Urothelium cell line (cell line): ENCODE measurements at places on chromosomes 12 and 14.

- no peak for DNase-seq
Measured at GRCh38 chr12:123634142-123634561, 523 bp downstream of the GTF2H3 start.

GRCh38 chr12:109099431-109100020 lies 2.1 kb downstream of the UNG start:
- no peak for DNase-seq

- no peak for DNase-seq
Measured at GRCh38 chr12:3173008-3173553, 95.9 kb downstream of the TSPAN9 start.

DNA sequence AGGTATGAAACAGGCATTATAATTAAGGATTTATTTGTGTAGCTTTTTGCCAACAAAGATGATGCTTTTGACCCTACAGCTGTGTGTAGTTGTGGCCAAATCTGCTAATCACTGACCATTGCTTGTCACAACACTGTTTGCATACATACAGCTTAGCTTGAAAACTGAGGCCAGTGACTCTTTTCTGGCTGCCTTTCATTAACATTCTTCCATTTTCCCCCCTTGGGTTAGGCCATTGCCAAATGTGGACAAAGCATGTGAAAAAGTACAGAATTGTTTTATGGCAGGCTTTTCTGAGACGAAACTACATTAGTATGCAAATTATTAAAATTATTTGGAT lies 263.3 kb downstream of the SLC16A7 start:
- no peak for DNase-seq

- DNase-seq: no peak
Measured at GRCh38 chr12:1297206-1297605, 297.2 kb downstream of the FBXL14 start.

DNA sequence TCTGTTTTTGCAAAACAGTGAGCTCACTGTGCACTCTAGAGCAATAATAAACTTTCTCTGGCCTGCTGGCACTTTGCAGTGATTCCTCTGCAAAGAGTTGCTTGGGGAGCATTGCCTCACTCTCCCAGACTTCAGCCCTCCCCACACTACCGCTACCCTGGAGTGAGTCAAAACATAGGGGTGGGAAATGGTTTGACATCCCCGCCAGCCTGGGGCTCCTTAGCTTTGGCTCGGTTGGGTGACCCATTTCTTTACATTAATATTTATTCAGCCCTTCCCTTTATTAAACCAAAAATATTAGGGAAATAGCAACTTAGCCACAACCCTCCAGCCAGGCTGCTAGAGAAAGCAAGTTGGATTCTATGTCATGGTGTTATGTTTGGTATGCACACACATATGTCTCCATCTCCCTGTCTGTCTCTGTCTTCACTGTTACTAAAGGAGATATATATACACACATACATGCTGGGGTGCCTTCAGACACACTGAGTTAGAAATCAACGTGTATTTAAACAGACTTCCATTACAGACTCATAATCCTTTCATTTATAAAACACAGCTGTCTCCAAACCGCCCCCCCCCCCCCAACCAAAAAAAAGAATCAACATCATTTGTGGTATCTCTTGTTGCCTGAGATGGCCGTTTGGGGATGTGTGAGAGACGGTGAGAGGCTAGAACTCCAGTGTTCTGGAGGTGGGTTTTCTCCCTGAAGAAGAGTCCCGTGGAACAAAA lies 3.4 kb upstream of the IRF2BPL start:
- DNase-seq: no peak

DNA sequence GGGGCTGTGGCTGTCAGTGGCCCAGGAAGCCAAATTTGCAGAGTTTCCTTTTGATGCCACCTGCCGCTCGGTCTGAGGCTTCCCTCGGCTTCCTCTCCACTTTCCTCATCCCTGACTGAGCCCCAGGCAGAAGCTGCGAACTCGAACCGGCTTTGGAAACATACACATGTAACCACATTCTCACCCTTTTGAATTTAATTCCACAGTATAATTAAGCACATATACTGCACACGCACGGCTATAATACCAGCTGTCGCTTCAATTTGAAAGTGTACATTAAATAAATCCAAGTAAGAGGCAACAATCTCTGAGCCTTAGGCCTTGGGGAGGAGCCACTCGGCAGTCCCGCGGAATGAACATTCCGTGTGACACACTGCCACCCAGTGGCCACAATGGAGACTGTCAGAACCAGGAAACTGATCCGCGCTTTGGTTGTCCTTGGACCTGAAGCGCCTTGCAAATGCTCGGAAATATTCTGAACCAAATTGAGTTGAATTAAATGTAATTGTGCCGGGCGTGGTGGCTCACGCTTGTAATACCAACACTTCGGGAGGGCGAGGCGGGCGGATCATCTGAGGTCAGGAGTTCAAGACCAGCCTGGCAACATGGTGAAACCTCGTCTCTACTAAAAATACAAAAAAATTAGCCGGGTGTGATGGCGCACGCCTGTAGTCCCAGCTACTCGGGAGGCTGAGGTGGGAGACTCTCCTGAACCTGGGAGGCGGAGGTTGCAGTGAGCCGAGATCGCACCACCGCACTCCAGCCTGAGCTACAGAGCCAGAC lies 117.9 kb upstream of the TMPO start:
- peak; percentile 65 for DNase-seq

DNA sequence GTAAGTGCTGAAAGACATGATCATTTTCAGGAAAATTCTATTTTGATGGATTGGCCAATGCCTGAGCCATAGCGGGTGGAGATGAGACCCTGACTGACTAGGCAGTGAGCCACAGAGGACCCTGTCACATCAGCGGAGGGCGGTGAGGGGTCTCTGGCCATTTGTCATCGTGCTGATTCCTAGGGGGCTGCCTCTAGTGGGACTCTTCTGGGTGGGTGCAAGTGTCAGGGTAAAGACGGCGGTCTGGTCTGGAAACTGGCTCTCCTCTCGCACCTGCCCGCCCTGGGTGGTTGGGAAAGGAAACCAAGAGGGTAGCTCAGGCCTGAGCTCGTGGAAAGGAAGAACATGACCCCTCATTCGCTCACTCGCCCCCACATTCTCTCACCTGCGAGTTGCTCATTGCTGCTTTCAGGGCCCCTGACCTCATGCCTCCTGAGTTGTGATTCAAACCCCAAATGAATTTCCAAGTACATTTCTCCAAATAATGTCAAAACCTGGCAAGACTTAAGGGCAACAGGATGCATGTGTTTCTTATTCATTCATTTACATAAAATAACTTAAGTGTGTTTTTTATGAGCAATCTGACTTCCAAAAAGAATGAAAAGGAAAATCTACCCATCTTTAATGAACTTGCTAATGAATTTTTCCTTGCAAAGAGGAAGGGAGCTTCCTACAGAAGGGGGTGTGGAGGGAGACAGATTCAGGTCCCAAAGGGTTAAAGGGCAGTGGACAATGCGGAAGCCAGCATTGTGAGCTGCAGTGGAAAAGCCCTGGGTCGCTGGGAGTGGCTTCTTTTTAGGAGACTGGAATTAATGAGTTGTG lies 12.8 kb downstream of the MEG3 start:
- DNase-seq: no peak

- no peak for DNase-seq
Measured at GRCh38 chr12:111442301-111443045, 36.8 kb downstream of the SH2B3 start.

GRCh38 chr12:122093098-122093883 lies 14.7 kb downstream of the MLXIP start:
- no peak for DNase-seq

- no peak for DNase-seq
Measured at GRCh38 chr14:30330033-30330432, 228.9 kb upstream of the G2E3 start.

DNA sequence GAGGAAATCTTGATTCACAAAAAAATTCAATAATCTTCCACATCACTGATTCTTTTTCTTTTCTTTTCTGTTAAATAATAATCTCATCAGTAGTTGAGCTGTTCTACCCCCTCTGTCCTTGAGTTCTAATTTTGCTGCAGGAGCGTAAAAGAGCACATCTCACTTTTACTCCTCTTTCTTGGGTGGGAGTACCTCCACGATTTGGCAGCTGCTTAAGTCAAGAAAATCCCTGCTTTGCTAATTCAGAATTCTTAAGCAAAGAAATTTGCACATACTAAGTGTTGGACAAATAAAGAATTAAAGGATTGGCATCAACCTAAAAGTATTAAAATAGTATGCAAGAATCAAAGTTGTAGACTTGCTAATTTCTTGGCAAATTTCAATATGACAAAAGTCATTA lies 128.8 kb downstream of the PRKD1 start:
- DNase-seq: no peak

DNA sequence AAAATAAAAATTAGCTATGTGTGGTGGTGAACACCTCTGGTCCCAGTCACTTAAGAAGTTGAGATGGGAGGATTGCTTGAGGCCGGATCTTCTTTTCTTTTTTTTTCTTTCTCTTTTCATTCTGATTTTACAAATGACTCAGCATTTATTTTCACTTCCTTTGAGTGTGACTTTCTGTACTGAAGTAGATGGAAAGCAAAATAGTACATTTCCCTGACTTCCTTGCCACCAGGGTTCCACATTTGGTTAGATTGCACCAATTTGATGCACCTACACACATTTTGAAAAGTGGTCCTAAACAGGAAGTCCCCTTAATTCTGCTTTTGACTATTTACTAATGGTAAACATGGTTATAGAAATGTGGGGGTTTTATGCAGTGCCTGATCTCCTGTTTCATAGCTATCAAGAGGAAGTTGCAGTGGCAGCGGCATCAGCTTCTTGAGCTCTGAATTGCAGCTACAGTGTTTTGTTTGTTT lies 13.0 kb upstream of the LEMD3 start:
- no peak for DNase-seq

GRCh38 chr12:7460375-7461259 lies 16.7 kb upstream of the CD163L1 start:
- peak; percentile 70 for DNase-seq

- no peak for DNase-seq
Measured at GRCh38 chr14:75672605-75673192, 11.7 kb downstream of the TTLL5 start.

GRCh38 chr12:20486233-20486632 lies 117.9 kb downstream of the PDE3A start:
- no peak for DNase-seq

GRCh38 chr14:62665286-62665685 lies 380.0 kb downstream of the KCNH5 start:
- DNase-seq: no peak

- peak; percentile 38 for DNase-seq
Measured at GRCh38 chr12:111596985-111597830, 1.9 kb downstream of the ATXN2 start.

GRCh38 chr14:93032421-93032936 lies 83.2 kb downstream of the ITPK1 start:
- no peak for DNase-seq

DNA sequence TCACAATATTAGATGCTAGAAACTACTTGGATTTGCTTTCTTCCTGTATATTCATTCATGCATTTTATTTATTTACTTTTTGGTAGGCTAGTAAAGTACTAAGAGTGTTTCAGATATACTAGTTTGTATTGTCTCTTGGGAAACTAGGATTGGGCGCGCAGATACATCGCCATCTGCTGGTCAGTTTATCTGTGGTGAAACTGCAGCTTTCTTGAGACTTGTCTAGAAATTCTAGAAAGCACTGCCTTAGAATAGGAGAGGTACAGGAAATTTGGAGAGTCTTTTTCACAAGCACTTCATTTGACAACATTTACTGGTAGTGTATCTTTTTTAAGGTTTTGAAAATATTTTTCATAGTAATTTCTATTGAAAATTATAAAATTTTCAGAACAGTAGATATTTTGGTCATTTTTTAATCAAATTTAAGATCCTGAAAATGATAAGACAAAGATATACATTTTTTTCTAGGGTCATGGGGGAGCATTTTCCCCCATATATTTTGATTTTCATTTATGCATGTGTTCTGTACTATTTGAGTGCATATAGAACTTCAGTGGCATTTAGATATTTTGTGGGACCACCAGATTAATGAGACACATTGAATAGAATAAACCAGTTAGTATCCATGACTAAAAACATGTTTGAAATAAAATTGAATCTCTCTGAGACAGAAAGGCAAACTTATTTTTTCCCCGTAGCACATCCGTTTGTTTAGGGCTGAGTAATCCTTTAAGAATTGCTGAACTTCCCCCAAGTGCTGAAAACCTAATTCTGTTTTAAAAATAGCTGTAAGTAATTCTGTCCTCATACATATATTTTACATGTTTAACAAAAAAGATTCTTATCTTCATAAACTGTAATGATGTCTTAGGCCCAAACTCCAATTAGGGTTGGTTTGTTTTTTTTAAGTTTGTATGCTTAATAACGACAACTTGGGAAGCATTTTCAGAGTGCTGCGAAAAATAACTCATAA lies 44.5 kb downstream of the SLC38A6 start:
- peak; percentile 71 for DNase-seq

GRCh38 chr12:24911271-24911791 lies 37.6 kb downstream of the BCAT1 start:
- no peak for DNase-seq
